ENCODE measurements at places on chromosomes 7 and 10.

DNA sequence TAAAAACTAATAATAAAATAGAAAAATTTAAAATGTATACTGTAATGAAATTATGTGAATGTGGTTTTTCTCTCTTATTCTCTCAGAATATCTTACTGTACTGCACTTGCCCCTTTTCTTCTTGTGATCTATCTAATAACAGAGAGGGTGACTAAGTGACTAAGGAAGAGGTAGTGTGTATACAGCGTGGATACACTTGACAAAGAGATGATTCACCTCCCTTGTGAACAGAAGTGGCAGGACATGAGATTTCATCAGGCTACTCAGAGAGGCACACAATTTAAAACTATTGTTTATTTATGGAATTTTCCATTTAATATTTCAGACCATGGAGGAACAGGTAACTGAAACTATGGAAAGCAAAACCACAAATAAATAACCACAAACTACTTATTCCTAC is 806.6 kb upstream of the GHITM start:
- no peak for DNase-seq

GRCh38 chr7:77631820-77632219 is 64.4 kb upstream of the RSBN1L start:
- no peak for DNase-seq

DNA sequence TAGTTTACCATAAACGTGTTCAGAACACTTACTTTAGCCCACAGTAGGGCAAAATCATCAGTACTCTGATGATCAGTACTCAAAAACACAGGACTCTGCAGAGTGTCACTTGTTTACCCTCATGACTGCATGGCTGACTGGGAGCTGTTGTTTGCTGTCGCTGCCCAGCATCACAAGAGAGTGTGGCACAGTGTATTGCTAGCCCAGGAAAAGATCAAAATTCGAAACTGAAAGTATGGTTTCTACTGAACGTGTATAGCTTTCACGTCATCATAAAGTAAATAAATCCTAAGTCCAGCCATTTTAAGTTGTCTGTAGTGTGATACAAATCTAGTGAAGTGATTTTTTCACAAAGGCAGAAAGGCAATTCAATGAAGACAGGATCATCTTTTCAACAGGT is 184.6 kb downstream of the RAMP3 start:
- no peak for DNase-seq

DNA sequence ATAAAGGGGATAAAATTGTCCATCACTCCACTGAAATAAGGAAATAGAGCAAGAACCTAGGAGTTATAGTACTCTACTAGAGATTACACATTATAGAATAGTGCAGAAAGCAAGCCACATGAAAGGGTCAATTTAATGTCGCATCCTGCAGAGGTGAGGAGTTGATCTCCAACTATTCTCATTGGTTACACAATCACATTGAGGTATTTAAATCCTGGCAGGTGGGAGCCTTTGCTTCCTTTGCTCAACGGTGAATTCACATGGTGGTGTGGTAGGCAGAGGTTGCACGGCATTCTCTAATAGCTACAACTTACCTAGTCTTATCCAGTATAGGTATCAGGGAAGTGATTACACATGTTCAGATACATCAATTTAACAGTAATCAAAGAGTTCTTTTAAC is 198.4 kb upstream of the TCF7L2 start:
- no peak for DNase-seq

DNA sequence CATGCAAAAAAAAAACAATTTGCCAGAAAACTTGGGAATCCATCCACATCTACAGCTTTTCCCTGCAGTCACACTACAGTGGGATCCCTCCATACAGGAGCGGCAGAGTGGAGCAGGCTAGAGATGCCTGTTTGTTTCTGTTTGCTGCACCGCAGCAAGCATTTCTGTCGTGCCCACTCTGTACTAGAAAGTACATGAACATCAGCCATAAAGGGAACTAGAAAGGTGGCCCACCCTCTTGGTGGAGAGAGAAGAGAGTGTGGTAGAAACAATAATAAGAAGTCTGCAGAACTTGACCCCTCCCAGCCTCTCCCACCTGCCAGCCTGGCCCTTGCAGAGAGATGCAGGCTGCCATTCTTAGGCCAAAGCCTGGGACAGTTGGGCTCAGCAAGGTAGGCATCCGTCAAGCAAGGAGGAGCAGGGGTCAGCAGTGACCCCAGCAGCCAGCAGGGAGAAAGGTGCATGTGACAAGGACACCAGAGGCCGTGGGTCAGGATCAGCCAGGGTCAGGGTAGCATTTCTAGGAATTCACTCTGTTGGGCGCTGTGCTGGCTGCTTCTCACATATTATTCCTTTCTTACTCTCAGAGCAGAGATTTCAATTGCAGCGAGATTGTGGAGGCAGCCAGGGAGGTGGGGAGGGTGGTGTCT is 171.8 kb downstream of the EGFR start:
- DNase-seq = no peak

DNA sequence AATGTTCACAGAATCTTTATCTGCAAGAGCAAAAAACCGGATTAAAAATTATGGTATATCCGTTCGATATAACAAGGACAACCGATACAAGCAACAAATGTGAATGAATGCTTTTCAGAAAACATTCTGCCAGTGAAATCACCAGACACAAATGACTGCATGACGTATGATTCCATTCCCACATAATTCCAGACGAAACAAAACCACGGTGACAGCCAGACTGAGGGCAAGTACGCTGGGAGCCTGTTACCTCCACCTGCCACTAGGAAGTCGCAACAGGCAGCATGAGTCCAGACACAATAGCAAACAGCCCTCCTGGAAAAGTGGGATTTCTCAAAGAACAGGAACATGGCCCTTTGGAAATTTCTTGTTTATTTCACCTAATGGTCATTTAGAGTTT is 41.7 kb downstream of the MAD1L1 start:
- DNase-seq = no peak

DNA sequence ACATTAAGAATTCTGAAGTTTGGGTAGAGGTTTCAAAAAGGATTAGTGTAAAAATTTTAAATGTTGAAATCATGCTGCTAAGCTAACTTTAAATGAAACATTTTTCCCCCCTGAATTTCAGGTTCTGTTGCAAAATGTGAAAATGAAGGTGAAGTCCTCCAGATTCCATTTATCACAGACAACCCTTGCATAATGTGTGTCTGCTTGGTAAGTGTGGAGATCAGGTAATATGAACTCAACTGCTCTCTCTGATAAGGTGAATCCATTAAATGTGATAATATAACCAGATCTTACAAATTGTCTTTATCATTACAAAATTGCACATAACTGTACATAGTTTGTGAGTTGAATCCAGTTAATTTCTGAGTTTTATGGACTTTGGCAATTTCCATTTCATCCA is 1.4 kb downstream of the BMPER start:
- no peak for DNase-seq

DNA sequence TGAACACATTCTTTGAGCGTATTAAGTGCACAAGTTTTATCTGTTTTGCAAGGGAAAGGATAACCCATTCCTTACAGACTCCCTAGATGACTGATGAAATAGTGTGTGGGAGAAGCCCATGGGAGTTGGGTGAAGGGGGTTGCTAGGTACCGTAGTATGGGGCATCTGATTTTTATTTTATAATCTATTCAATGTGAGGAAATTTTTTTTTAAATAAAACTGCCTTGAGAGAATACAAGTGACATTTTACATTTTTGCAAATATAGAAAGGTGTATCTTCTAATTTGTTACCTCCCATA is 1.4 kb downstream of the BTAF1 start:
- DNase-seq = no peak

- no peak for DNase-seq
Measured at GRCh38 chr7:157003445-157003755, 7.1 kb downstream of the MNX1 start.

- DNase-seq = no peak
Measured at GRCh38 chr10:75187961-75188426, 22.6 kb upstream of the VDAC2 start.

DNA sequence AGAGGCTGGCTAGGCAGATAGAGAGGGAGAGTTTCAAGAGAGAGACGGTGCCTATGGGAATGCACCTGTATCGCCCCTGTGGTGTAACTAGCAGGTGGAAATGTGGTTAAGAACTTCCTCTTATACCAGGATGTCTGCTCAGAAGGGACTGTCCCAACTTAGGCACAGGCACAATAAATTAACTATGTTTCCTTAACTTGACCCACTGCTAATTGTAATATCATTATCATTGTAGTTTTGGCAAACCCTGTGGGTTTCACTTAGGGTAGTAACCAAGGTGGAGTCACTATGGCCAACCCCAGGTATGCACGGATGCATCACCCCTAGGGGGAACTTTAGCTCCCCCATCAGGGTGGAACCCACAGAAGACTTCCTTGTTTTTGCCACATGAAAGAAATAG is 455.7 kb downstream of the DGKB start:
- no peak for DNase-seq

GRCh38 chr7:108210796-108211195 is 80.6 kb upstream of the LAMB4 start:
- DNase-seq = no peak

- no peak for DNase-seq
Measured at GRCh38 chr7:50304911-50305582, 531 bp downstream of the IKZF1 start.

GRCh38 chr7:14040528-14040927 is 51.1 kb upstream of the ETV1 start:
- DNase-seq = no peak

DNA sequence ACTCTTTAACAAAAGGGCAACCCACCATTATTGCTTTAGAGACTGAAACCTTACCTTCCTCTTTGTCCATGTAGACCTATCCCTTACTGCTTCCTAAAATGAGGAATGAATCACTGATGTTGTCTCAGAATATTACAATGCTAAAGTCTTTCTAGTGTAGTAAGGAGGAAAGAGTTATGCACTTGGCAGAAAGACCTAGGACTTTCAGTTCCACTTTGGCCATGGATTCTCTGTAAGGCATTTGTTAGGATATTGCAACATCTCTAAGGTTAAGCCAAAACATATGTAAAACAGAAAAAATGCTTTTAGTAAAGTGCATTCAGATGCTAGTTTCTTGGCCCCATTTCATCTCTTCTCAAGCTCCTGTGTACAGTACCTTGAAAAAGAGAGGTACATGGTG is 230.9 kb downstream of the PARD3 start:
- peak; percentile 67 for DNase-seq

DNA sequence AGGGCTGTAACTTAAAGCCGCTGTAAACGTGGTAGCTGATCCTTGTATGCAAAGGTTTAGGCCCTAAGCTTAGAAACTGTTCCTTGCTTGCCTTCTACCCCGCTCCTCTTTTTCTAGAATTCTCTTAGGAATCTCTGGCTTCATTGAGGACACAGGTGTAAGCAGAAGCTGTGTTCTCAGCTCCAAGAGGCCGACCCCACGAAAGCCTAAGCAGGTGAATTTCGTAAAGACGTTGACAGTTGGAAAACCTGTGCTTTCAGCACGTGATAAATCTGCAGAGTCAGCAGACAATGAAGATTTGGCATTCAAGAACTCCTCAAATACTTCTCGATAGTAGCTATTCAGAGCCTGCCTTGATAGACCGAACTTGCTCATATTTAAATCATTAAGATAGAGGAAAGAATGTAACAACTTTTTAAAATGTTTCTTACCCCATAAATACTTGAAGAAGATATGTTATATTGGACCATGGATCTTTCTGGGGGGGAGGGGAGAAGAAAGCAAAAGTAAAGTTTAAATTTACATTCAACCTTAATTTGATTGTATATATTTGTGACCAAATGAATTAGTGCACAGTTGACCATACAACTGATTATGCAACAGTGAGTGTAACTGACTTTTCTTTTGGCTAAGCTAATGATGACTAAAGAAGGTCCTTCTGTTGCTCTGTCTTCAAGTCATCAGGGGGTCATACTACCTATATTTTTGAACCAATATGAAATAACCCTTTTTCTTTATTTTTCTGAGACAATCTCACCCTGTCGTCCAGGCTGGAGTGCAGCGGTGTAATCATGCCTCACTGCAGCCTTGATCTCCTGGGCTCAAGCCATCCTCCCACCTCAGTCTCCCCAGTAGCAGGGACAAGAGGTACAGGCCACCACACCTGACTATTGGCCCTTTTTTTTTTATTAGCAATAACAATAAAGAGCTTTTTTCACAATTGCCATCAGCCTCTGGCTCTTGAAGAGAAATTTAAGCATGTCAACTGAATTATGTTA is 1.2 kb upstream of the GDI2 start:
- DNase-seq = no peak

- DNase-seq = no peak
Measured at GRCh38 chr10:120098232-120098930, 205.9 kb downstream of the SEC23IP start.

- DNase-seq = no peak
Measured at GRCh38 chr10:117360994-117361667, 14.1 kb downstream of the PDZD8 start.

GRCh38 chr10:78424723-78425122 is 391.1 kb downstream of the RPS24 start:
- no peak for DNase-seq

- no peak for DNase-seq
Measured at GRCh38 chr7:145848691-145849090, 267.9 kb upstream of the CNTNAP2 start.

GRCh38 chr7:72101444-72101843 is 310.7 kb downstream of the CALN1 start:
- no peak for DNase-seq

- no peak for DNase-seq
Measured at GRCh38 chr10:48652344-48652743, 32.3 kb upstream of the WDFY4 start.

GRCh38 chr7:44912775-44913347 is 27.5 kb upstream of the PURB start:
- DNase-seq = no peak

All from non-pigmented ciliary epithelial cell (primary cell).